ENCODE measurements at places on chromosomes 2 and 18.

DNA sequence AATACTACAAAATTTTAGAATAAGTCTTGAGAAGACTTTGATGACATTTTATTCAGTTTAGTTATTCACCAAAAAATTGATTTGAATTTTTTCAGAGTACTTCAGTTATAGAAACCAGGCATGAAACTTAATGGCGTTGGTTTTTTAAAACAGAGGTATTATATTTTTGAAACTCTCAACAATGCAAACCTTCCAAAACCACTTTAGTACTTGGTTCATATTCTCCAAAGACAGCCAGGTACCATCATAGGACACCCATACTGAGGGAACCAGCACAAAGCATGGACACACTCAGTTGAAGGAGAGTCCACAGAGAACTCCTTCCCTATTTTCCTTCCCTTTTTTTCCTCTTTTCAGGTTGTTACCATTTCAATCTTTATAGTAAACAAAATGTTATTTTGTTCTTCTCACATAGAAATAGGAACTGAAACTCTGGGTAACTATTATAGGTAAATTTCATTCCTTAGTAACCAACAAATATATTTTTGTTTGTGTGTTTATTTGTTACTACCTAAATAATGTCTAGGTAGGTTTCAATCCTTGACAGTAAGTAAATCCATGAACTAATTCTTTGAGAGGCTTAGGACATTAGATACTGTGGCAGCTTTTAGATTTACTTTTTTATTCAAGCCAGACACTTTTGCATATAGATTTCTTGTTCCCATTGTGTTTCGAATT is 95.8 kb downstream of the TMEFF2 start:
- no peak for DNase-seq

DNA sequence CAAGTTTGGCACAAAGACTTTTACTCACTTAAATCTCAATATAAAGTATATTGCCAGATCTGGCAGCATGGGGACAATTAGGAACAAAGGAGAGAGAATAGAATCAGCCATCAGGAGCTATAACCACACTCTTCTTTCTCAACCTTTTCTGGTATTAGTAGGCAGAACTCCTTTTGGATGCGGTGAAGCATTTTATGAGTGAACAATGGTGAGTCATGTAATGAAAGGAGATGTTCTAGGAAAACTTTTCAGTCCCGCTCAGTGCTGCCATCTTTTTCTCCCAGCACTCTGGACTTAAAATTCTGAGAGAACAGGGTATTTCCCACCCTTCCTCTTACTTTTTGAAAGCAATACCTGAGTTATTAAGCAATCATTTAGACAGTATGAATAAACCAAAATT is 32.2 kb downstream of the PLEKHA3 start:
- DNase-seq: no peak

DNA sequence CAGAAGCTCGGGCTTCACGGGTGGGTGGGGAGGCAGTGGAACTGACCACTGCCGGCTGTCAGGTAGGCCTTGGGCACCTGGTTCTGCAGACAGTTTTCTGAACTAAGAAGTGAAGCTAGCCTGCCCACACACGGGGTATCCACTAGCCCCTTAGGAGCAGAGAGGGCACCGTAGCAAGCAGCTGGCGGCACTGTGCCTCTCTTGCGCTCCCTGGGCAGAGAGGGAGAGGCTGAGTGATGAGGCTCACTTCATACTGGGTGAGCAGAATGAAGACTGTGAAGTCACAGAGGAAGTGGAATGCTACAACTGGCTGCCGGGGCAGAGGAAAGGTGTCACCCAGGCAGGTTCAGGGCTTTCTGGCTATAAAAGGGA is 753 bp downstream of the ITPRIPL1 start:
- DNase-seq: no peak

DNA sequence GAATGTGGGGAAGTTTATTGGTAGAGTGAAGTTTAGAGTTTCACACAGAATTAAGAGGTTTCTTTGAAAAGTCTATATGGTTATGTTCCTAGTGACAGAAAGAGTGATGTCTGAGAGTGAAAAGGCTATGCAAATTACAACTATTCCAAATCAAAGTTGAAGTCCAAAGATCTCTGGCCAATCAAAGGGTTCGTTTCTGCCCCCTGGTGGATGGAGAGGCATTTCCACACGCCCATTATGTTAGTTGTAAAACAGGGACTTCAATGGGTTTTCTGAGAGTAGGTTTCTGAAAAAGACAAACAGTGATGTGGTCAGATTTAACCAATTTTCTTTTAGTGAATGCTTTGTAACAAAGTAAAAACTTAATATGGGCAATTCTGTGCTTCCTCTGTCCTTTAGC is 441.5 kb upstream of the POU3F3 start:
- no peak for DNase-seq

- DNase-seq: no peak
These were observed 189.9 kb downstream of the MYO1B start for GRCh38 chr2:191435141-191435540.

DNA sequence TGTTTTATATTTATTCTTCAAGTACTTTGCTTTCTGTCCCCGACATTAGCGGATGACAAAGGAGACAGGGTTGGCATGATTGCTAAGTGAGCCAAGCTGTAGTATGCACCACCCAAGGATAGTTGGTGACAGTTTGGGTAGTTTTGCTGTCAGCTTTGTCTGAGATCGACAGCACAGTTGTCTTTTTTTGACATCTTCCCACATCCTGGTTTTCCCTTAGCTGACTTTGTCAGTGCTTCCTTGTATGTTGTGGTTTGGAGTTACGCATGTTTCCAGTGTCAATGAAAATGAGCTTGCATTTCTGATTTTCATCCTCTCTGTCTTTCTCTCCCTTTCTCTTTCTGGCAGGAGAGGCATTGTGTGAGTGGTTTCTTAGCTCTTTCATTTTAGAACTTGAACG is 44.6 kb upstream of the DOCK10 start:
- no peak for DNase-seq

DNA sequence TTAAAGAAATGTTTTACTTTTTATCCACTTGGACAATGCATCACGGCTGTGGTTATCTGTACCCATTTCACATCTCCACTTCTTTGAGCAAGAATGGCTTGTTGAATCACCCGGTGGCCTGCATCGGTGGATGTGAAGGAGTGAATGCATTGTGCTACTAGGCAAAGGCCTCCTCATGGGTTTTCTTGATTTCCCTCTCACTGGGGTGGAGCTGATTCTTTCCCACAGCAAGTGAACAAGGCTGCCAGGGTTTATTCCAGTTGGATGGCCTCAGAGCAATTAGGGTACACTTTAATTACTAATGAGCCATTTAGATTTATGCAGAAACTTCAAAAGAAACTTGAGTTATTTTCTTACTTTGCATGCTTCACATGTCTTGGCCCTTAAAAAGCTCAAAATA is 387.1 kb downstream of the RND3 start:
- DNase-seq: no peak

GRCh38 chr18:11857177-11857887 is 6.1 kb downstream of the CHMP1B start:
- no peak for DNase-seq

- DNase-seq: no peak
These were observed 40.5 kb upstream of the PEX13 start for GRCh38 chr2:60976875-60977561.

DNA sequence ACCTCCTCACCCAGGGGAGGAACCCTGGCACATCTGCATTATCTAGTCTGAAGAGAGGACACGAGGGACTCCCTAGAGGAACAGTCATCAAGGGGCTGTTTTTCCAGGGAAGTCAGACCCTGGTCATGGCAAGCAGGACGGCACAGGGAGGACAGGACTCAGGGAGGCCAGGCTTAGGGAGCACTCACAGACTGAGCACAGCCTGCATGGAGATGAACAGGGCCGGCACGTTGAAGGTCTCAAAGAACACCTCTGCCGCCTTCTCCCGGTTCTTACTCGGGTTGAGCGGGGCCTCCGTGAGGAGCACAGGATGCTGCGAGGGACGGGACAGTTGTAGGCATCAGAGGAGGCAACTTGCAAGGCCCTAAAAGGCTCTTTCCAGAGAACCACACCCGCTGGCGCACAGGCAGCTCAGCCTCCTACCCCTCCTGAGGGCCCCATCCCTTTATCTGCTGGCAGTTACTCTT is 5.1 kb downstream of the ACTR1B start:
- DNase-seq: no peak

- no peak for DNase-seq
These were observed 88.0 kb downstream of the SOCS6 start for GRCh38 chr18:70376914-70377258.
